Activated T-helper 1 cell treated with anti-CD3 and anti-CD28 coated beads, Interleukin-2, amount 50 U/mL, for 16 hours (primary cell): ENCODE measurements at places on chromosomes 1 and 21.
A peak's percentile ranks its signal among the peaks of the same experiment; 100 is the strongest.

- no peak for DNase-seq
Measured at GRCh38 chr1:226047495-226047894, 15.0 kb upstream of the H3-3A start.

- no peak for DNase-seq
Measured at GRCh38 chr1:17437580-17438317, 1.7 kb downstream of the RCC2 start.

DNA sequence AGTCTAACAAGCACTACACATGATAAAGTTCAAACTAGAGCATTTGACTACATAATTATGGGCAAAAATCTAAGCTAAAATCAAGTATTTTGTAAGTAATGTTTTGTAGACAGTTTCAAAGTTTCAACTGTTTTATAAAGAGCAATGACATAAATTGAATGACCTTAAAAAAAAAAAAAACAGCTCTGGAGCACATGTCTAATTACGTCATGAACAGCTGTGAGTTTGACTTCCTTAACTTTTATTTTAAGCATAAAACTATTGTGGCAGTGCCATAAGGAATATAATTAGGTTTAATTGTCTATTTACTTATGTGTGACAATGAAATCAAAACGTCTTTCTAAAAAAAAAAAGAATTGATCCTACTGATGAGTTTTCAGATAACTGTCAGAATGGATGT lies 272.5 kb upstream of the LRRC7 start:
- no peak for DNase-seq

DNA sequence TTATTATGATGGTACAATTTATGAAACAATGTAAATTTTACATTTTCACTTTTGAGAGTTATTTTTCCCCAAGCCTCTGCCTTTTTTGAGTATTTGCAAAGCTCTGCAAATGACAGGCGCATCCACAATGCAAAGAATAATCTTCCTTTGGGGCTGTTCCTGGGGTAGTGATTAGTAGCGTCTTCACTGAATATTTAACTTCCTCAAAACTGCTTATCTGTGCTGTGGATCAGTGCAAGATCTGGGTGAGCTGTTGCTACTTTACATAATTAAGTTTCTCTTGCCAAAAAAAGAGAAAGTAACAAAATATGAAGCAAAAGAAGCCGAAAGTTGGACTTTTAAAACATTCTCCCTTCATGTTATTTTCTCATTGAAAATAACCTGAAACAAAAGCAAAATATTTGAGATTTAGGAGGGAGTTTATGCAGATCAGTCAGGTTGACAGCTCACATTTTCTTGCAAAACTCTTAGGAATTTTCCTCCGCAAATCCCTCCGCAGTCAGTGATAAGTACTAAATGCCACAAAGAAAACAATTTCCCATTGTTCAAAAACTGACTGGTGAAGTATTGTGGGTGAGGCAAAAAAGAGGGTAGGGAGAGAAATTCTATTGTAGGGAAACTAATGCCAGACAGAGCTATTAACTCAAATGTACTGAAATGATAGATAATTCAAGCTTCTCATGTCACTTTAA lies 276.4 kb upstream of the B3GALT2 start:
- DNase-seq, result no peak

DNA sequence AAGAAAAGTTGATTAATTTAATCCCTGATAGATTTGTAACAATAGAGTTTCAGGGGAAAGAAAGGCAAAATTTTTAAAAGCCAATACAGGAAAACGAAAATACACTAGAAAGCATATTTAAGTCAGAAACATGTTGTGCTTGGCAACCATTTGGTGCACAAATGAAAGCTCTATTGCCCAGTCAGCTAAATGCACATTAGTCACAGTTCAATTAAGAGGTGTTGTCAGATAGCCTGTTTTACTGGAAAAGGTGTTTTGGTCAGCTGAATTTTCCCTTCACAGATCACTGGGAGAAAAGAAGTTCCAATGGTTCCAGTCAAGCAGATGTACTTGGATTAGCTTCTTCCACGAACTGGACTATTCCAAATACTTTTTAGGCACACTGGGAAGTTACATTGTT lies 25.4 kb downstream of the RGS4 start:
- no peak for DNase-seq

GRCh38 chr21:15730484-15731242 lies 881 bp downstream of the USP25 start:
- peak; percentile 24 for DNase-seq

DNA sequence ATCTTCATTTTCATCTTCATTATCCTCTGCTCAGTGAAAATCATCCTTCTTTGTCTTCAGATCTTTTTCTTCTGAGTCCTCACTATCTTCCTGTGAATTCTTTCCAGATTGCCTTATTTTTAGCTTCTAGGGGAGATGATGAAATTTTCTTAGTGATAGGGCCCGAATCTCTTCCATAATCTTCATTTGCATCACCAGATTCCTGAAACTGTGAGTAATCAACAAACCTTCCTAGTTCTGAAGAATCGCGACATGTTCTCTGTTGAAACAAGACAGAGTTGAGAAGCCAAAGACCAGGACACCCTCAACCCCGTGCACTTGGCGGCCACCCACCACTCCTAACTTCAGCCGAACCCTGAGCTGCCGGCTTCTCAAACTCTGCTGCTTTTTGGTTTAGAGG lies 92.8 kb upstream of the CDC42BPA start:
- DNase-seq, result no peak
